ENCODE measurements at places on chromosomes 11 and 22.
A peak's percentile ranks its signal among the peaks of the same experiment; 100 is the strongest.

DNA sequence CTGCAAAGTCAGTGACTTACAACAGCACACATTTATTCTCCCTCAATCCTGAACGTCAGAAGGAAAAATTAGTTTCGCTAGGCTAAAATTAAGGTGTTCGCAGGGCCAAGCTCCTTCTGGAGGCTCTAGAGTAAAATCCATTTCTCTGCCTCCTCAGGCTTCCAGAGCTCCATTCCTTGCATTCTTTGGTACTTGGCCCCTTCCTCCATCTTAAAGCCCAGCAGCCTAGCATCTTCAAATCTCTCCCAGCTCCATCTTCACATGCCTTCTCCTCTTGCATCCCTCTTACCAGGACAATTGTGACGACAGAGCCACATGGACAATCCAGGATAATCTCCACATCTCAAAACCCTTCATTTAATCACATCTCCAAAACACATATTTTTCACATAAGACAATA lies 165.0 kb downstream of the GRIA4 start:
- no peaks in the 10 kb centered on the region for H3K36me3 ChIP-seq
- H3K27me3 ChIP-seq = no peaks in the 10 kb centered on the region
- H3K27ac ChIP-seq = no peak overlapping the region
- no peak for DNase-seq
- no peaks in the 10 kb centered on the region for H3K4me1 ChIP-seq

DNA sequence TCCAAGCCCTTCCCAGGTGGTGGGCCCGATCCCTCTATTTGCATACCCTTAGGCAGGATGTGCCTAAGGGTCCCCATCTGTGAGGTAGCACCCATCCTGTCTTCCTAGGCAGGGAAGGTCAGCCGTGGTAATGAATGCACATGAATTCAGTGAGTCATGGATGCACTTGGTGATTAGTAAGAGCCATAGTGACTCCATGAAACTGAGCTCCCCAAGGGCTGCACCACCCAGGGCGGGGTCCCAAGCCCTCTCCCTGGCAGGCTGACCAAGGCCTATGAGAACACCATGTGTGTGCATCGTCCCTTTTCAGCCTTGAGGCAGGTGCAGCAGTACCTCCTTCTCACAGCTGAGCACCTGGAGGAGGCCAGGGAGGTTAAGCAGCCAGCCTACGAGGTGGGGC lies 15.6 kb upstream of the SUSD2 start:
- H3K4me1 ChIP-seq = no peaks in the 10 kb centered on the region
- H3K27me3 ChIP-seq = no peaks in the 10 kb centered on the region
- peaks cover 4% of the 10 kb centered on the region for H3K36me3 ChIP-seq

- H3K4me1 ChIP-seq = no peaks in the 10 kb centered on the region
- H3K27ac ChIP-seq = no peak overlapping the region
- peaks cover 33% of the 10 kb centered on the region for H3K36me3 ChIP-seq
- no peaks in the 10 kb centered on the region for H3K27me3 ChIP-seq
- no peak overlapping the region for H3K4me3 ChIP-seq
Observed at GRCh38 chr11:47415949-47416472, 7.6 kb downstream of the SLC39A13 start.

DNA sequence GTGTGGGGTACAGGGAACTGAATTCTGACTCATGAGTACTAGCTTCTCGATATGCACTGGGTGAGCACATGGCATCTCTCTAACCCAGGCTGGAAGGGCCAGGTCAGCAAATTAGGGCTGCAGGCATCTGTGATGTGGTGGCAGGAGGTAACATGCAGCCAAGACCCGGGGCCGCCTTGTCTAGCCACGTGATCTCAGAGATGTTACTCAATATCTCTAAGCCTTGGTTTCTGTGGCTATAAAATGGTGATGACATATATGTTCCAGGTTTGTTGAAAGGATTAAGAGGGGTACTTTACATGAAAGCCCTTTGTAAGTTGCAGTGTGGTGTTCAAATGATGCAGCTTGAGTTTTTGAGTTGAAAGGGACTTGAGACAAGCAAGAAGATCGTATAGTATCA lies 3.2 kb downstream of the ST14 start:
- no peak overlapping the region for H3K27ac ChIP-seq
- peaks cover 28% of the 10 kb centered on the region for H3K27me3 ChIP-seq
- no peak for DNase-seq
- no peak overlapping the region for H3K4me3 ChIP-seq
- H3K4me1 ChIP-seq = peaks cover 5% of the 10 kb centered on the region

- no peaks in the 10 kb centered on the region for H3K36me3 ChIP-seq
- no peak overlapping the region for H3K4me3 ChIP-seq
- no peak overlapping the region for H3K27ac ChIP-seq
- no peaks in the 10 kb centered on the region for H3K4me1 ChIP-seq
- DNase-seq = no peak
Observed at GRCh38 chr11:112298535-112298934, 37.9 kb upstream of the PLET1 start.

- peaks cover 25% of the 10 kb centered on the region for H3K27me3 ChIP-seq
- H3K27ac ChIP-seq = no peak overlapping the region
- no peaks in the 10 kb centered on the region for H3K36me3 ChIP-seq
- DNase-seq = no peak
Observed at GRCh38 chr11:67372321-67372992, 941 bp downstream of the CLCF1 start.

DNA sequence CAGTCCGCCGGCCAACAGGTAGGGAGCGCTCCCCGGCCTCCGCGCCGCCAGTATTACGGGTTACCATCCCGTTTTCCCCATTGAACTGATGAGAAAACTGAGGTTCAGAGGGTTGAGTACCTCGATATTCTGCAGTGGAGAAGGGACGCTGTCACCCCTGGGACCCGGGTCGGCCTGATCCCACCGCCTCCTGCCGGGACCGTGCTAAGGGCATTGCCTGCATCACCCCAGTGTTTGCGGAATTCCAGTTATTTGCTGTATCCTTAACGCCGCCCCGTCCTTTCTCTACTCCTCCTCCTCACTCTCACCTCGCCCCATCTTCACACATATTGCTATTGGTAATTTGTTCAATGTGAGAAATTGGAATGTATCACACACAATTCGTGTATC lies 370 bp upstream of the A4GALT start:
- DNase-seq = no peak
- peaks cover 5% of the 10 kb centered on the region for H3K4me1 ChIP-seq
- H3K4me3 ChIP-seq = peak overlapping the region; percentile 70
- H3K27ac ChIP-seq = no peak overlapping the region

DNA sequence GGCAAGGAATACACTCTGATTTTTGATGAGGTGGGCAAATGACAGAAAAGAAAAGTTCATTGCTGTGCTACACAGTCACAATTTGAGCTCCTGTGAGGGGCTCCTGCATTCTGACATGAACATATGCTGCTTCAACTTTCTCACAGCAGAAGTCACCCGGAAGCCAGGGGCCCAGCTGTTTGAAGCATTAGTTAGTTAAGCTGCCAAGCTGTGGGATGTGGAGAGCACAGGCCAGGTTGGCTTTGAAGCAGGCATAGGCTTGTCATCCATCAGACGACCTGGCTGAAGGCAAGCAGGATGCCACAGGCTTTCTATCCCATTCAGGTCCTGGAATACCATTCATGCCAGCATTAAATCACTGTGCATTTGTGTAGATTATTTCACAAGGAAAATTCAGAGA lies 63.1 kb downstream of the MTNR1B start:
- no peaks in the 10 kb centered on the region for H3K4me1 ChIP-seq
- no peak overlapping the region for H3K4me3 ChIP-seq
- H3K27ac ChIP-seq = no peak overlapping the region
- DNase-seq = no peak
- H3K27me3 ChIP-seq = no peaks in the 10 kb centered on the region
- no peaks in the 10 kb centered on the region for H3K36me3 ChIP-seq

DNA sequence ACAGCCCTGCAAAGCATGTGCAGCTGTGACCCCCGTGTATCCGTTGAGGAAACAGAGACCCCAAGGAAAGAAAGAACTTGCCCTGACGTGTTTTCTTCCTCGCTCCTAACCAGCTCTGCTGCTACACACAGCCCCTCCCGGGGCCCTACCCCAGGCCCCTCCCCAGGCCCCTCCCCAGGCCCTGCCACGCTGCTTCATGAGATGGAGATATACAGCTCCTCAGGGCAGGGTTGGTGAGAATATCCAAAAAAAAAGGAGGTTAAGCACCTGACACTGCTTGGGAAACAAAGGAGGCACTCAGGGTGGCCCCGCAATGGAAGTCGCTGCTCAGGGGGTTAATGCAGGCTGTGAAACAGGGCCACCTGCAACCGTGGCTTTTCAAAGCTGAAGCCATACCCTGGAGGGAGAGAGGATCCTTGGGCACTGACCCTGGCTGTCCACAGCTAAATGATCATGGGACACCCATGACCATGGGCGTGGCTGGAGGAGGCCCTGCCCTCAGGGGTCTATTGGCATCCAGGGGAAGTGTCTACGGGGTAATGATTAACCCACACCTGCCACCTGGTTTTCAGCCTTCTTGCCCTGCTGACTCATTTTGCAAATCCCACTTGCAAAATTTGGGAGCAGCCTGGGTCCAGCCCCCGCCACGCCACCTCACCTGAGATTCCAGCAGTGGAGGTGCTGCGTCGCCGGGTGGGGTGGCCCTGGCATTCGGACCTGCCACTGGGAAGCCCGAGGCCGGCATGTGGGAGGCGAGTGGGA lies 112.1 kb upstream of the ANO1 start:
- no peaks in the 10 kb centered on the region for H3K27me3 ChIP-seq
- H3K27ac ChIP-seq = no peak overlapping the region
- H3K4me3 ChIP-seq = no peak overlapping the region
- no peak for DNase-seq
- no peaks in the 10 kb centered on the region for H3K36me3 ChIP-seq

GRCh38 chr11:34426766-34427185 lies 12.0 kb upstream of the CAT start:
- H3K36me3 ChIP-seq = no peaks in the 10 kb centered on the region
- no peaks in the 10 kb centered on the region for H3K4me1 ChIP-seq
- no peaks in the 10 kb centered on the region for H3K27me3 ChIP-seq
- DNase-seq = no peak
